ENCODE measurements at places on chromosomes 7 and 10. TPM values are rescaled to one million over a fixed set of nuclear protein-coding genes. Genes with fewer than 3 reads are reported as not detected.

Gene SMARCD3
- 10.6 TPM for total RNA-seq

Gene MOGAT3
- not detected for total RNA-seq

Gene TBC1D12
- total RNA-seq, result 5.9 TPM

Gene TNS3
- 77.4 TPM for total RNA-seq

Gene COL17A1
- total RNA-seq, result 2.1 TPM

Gene PRF1
- not detected for total RNA-seq

Gene PAX2
- total RNA-seq, result 0.34 TPM

Gene FGFR2
- 1.0 TPM for total RNA-seq

Gene ANKRD2
- total RNA-seq, result 4.4 TPM

Gene CYP3A7
- total RNA-seq, result not detected

Gene FAM24B
- total RNA-seq, result 12.9 TPM

Gene ALOX5
- 0.38 TPM for total RNA-seq

Gene CYP3A5
- total RNA-seq, result 1.6 TPM

Gene GBX1
- total RNA-seq, result 0.17 TPM

Gene ASZ1
- total RNA-seq, result not detected

Gene LDB1
- 39.7 TPM for total RNA-seq

Gene ANLN
- 81.3 TPM for total RNA-seq

Gene INSIG1
- total RNA-seq, result 21.3 TPM

Gene CCDC3
- total RNA-seq, result 0.94 TPM

Gene NUDT13
- 2.5 TPM for total RNA-seq

Gene C10orf143
- 1.2 TPM for total RNA-seq

Gene RADIL
- 2.7 TPM for total RNA-seq

Gene CALML5
- not detected for total RNA-seq

Gene PRPS1L1
- total RNA-seq, result not detected

Gene SPDYE8
- total RNA-seq, result not detected

Gene SEMA3E
- 2.1 TPM for total RNA-seq

Gene MRC1
- total RNA-seq, result not detected

Gene PON1
- 0.66 TPM for total RNA-seq

Gene TMEM229A
- not detected for total RNA-seq

Gene TMEM130
- 0.36 TPM for total RNA-seq

Gene FRMD4A
- 4.5 TPM for total RNA-seq

Gene MAT1A
- not detected for total RNA-seq

Gene TFR2
- 3.0 TPM for total RNA-seq

Gene NAT16
- 0.06 TPM for total RNA-seq

Gene GPNMB
- 3.0 TPM for total RNA-seq

Gene ANKRD22
- 0.27 TPM for total RNA-seq

Gene SERPINE1
- total RNA-seq, result 933 TPM

Gene RNF32
- 0.87 TPM for total RNA-seq

Gene ADRB1
- total RNA-seq, result 0.98 TPM

Gene FKBP6
- total RNA-seq, result not detected

Gene ANKRD16
- 11.1 TPM for total RNA-seq

Gene COA1
- total RNA-seq, result 86.4 TPM

Gene FRMPD2
- not detected for total RNA-seq

Gene CALML3
- total RNA-seq, result not detected

Gene STARD3NL
- 56.9 TPM for total RNA-seq

Gene CPA1
- not detected for total RNA-seq

Gene AGMO
- 0.72 TPM for total RNA-seq

Gene MKI67
- 73.1 TPM for total RNA-seq

Gene ABCA13
- total RNA-seq, result 0.05 TPM

Gene ABCB1
- total RNA-seq, result 0.29 TPM

Gene NUB1
- total RNA-seq, result 37.8 TPM

Gene CYP2C18
- 0.16 TPM for total RNA-seq

Gene DGKI
- total RNA-seq, result 0.86 TPM

Gene SLC26A5
- not detected for total RNA-seq

Gene TBX20
- total RNA-seq, result 2.5 TPM

Gene KCP
- 0.18 TPM for total RNA-seq

Gene TRIM73
- total RNA-seq, result 1.6 TPM

Gene KCNMA1
- 67.4 TPM for total RNA-seq

All from A549 treated with RU486 at 1 μM for 4 hours (cell line).